ENCODE measurements at places on chromosomes 4 and X.
A peak's percentile ranks its signal among the peaks of the same experiment; 100 is the strongest.

DNA sequence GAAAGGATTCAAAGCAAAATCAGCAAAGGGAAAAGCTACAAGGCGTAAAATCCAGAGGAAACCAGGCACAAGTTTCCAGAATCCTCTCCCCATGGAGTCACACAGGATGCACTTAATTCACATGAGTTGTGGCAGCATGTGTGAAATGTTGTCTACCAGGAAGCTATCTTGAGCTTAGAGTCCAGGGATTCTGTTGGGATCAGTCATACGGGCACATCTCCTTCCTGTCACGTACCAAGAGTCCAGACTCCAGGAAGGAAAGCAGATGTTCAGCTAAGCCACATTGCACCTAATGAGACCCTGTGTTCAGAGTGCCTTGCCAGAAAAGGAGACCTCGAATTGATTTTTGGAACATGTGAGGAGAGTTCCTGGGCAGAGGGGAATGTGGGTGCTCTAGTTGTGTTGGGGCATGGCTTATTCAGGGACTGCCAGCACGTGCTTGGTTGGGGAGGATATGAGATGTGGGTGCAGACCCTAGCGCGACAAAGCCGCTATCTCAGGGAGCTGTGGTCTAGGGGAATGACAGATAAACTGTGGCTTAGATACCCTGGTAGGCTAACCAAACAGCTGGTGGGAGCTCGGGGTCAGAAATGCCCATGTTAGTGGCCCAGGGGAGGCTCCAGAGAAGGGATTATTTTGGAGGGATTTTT lies 70.0 kb downstream of the EVC start:
- DNase-seq = peak; percentile 24

DNA sequence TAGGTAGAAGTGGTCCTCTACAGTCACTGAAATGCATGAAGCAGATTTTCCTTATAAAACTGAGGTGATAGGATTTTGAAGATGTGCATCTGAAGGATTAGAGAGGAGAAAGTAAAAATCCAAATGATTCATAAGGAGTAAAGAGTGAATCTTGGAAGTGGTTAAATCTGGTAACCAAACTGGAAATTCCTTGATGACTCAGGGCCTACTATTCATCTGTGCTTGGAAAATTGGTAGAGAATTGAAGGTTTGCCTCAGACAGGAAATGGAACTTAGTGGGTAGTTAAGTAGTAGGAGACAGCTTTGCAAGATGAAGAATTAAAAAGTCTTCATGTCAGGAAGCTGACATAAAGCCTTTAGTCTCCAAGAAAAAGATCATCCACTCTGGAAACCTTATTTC lies 368.9 kb upstream of the CTSO start:
- no peak for DNase-seq

DNA sequence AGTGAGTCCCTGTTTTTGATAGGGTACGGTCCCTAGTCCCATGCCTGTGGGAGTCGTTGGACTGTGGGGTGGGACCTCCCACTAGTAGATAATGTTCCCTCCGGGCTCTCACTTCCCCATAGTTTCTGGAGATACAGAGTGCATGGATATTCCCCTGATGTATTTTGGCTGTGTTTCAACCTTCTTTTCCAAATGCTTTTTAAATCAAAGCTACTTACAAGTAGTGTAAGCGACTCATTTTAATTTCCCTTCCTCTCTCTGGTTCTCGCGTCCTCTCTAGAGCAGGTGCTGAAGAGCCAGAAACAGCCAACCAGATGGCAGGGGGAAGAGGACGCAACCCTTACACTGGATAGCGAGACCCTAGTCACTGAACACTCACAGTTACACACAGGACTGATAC lies 79.2 kb downstream of the ZNF827 start:
- no peak for DNase-seq

- no peak for DNase-seq
Measured at GRCh38 chrX:137574102-137574783, 8.3 kb downstream of the ZIC3 start.

- DNase-seq = no peak
Measured at GRCh38 chrX:427812-428725, 41.4 kb upstream of the PPP2R3B start.

- DNase-seq = no peak
Measured at GRCh38 chr4:101886826-101887225, 96.3 kb downstream of the BANK1 start.

DNA sequence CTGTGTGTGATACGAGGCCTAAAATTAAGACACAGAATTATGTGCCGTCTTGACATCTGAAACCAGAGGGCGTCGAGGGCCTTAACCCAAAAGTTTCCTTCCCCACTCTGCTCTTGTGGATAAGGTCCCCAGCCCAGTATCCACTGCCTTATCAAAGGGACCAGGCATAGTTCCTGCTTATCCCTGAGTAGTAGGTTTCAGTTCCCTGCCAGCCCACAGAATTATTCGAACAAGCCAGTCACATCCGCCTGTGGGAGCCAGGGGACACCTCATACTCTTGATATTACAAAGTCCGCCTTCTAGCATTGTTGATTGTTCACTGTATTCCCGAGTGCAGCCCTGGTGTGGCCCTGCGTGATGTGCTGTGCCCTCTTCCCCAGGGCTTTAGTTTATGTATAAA lies 5.4 kb upstream of the MMRN1 start:
- DNase-seq = no peak

DNA sequence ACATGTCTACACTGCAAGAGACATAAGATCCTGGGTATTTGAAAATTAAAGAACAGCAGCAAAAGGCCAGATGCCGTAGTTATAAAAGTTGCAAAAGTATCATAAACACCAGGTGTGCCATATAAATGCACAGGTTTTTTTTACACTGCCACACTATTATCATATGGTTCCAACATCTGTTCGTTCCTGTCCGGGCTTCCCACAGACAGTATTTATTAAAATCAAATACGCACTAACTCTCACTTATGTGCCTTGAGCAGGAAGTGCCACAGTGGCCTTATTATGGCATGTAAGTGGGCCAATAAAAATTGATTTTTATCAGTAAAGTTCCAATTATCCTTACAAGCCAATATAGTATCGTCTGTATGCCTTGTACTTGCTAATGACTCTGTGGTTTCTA lies 873.2 kb downstream of the RPA4 start:
- DNase-seq = no peak

DNA sequence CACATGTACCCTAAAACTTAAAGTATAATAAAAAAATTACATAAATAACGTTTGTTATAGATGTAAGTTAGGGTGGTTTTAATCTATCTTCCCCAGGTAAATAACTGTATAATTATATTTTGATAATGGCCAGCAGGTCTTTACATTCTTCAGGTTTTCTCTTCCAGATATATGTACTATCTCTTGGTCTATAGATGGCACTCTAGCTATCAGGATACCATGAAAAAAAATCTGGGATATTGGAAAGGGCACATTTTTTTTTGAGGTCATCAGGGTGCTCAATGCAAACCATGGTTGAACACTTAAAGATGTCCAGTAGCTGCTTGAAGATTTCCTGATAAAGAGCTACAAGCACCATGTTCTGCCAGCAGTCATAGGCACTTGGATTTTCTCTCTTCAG lies 15.6 kb upstream of the ADH4 start:
- DNase-seq = no peak

Data from activated CD8-positive, alpha-beta memory T cell treated with anti-CD3 and anti-CD28 coated beads for 24 hours (primary cell).